ENCODE measurements at places on chromosomes 3 and 15.

DNA sequence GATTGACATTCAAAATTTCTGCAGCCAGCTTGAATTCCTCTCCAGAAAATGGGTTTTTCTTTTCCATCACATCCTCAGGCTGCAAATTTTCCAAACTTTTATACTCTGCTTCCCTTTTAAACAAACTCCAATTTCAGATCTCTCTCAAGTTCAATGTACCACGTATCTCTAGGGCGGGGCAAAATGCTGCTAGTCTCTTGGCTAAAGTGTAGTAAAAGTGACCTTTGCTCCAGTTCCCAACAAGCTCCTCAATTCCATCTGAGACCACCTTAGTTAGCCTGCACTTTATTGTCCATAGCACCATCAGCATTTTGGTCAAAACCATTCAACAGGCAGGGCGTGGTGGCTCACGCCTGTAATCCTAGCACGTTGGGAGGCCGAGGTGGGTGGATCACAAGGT is 46.7 kb downstream of the NIPA2 start:
- no peak for DNase-seq

DNA sequence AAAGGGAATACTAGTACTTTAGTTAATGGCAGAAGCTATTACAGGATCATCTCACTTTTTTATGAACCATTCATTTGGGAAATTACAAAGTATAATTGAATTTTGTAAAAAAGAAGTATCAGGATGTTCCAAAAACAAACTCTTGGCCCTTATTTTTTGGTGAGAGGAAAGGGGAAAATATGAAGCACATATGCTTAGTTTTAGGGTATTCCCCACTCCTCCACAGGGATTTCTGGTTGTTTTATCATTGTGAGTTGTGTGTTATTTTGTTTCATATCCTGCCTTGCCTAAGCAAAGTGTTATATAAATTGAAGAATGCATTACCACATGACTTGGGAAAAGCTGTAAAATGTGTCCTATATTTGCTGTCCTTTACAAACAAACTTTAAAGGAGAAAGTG is 227.0 kb downstream of the FMN1 start:
- DNase-seq = no peak

GRCh38 chr3:25863011-25863415 is 73.1 kb downstream of the OXSM start:
- DNase-seq = no peak

DNA sequence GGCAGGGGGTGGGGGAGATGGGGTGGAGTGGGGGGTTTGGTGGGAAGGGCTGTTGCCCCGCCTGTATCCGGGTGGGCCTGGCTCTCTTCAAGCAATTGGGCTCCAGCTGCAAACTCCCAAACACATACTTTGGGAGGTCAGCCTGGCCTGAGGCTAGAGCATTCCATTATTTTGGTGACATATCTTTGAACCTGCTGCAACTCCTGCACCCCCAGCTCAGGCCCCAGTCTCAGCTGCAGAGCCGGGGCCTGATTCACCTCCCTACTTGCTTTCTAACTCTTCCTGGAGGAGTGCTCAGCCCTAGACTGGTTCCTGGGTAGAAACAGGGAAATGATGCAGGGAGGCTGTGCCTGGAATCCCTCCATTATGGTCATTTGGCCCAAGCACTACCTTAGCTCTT is 140.8 kb upstream of the PRR23C start:
- DNase-seq = no peak

- no peak for DNase-seq
These were observed 200.3 kb upstream of the ICE2 start for GRCh38 chr15:60679256-60679655.

- peak; percentile 44 for DNase-seq
These were observed 104.4 kb downstream of the RPL22L1 start for GRCh38 chr3:170765419-170766078.

DNA sequence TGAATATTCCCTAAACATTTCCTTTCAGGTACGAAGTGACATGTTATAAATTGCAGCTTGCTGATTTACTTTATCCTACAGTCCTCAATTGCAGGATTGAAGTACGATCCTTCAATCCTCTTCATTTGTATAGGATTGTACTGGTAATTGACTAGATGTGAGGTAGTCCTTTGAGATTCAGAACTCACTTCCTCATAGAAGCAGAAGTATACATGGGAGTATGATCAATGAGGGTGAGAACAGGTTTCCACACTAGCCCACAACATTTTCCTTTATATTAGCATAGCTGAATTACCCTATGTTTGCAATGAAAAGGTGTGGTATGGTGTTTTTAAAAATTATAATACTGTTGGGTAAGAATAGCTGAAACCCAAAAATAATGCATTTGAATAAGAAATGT is 160.0 kb upstream of the UMPS start:
- DNase-seq = no peak

DNA sequence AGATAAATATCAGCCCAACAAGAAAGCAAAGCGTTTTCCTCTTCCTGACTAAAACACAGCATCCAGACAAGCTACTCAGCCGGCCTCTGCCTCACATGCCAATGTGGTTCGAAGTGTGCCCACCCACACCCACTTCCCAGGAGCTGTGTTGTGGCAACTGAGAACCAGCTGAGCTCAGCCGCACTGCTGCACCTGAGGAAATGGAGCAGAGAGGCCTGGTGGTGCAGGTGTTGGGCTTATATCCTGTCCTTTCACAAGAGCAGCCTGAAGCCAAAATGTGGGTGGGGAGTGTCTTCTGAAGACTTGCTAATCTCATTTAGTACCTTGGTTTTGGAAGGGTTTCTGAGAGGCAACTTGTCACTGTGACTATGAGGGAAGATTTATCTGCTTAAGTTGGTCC is 23.0 kb upstream of the RETNLB start:
- no peak for DNase-seq

- DNase-seq = peak; percentile 35
These were observed 113.8 kb downstream of the AKAP13 start for GRCh38 chr15:85494048-85494777.

- DNase-seq = peak; percentile 26
These were observed 62.1 kb downstream of the PLXNA1 start for GRCh38 chr3:127044996-127045395.

GRCh38 chr3:9785602-9786001 is 6.7 kb downstream of the TADA3 start:
- DNase-seq = no peak

GRCh38 chr15:49435174-49435573 is 12.1 kb downstream of the FGF7 start:
- no peak for DNase-seq

DNA sequence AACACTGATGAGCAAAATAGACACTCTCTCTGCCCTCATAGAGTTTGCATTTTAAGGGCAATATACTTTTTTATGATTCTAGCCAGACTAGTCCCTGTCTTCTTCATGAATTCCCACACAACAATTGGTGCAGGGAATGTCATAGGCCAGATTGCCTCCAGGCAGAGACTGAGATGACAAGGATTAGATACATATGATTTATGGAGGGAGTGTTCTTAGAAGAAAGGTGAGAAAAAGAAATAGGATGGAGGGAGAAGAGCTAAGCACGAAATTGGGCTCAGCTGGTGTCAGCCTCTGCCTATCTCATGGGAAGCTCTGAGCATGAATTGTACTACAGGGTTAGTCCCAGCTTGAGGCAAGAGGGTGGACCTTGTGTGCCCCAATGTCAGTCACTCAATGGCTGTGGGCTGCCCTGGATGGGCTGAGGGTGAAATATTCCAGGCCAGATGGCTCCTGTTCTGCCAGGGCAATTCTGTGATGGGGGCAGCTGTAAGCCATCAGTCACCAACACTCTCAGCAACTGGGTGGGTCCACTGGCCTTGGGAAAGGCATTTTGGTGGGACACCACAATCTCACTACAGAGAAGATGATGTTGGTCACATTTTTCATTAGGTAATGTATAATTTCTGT is 31.1 kb downstream of the EIF1B start:
- DNase-seq = no peak

DNA sequence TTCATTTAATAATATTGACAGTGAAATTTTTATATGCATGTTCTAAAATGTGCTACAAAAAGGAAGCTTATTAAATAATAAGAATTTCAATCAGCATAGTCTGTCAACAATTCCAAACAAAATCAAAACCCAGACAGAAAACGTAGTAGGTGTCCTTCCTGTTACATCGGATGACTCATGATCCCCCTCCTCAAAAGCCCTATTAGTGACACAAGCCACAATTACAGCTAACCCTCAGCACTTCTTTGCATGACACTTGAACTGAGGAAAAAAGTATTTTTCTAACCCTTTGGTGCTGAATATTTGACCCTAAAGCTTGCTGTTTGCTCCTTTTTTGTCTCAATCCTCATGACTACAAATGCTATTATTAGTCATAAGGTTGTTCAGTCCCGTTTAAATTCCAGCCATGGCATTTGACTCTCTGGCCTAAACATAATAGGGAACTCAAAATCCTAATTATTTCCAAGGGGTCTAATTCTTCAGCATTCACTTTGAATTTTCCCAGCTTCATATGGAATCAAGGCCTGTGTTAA is 78.1 kb downstream of the COL8A1 start:
- DNase-seq = no peak

- DNase-seq = no peak
These were observed 461.8 kb downstream of the RAP2B start for GRCh38 chr3:153623834-153624233.

GRCh38 chr3:908839-909238 is 184.0 kb upstream of the CNTN6 start:
- peak; percentile 6 for DNase-seq

DNA sequence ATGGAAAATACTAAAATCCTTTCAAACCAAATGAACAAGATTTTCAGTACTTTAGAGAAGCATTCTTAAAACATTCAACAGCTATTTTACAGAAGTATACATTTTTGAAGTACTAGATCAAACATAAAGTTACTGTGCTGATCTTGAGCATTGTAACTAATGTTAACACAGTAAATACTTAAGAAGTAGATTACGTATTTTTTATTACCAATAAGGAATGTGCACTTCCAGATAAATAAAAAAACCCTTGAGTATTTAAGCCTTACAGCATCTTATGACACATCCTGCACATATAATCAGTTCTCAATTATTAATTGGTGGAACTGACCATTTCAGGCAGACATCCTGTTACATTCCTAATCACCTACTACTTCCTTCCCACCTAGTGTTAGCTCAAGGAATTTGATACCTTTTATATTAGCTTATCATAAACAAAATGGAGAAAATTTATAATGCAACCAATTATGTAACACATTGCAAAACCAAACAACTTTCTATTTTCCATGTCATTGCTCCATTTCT is 32.8 kb downstream of the COPS2 start:
- DNase-seq = no peak

DNA sequence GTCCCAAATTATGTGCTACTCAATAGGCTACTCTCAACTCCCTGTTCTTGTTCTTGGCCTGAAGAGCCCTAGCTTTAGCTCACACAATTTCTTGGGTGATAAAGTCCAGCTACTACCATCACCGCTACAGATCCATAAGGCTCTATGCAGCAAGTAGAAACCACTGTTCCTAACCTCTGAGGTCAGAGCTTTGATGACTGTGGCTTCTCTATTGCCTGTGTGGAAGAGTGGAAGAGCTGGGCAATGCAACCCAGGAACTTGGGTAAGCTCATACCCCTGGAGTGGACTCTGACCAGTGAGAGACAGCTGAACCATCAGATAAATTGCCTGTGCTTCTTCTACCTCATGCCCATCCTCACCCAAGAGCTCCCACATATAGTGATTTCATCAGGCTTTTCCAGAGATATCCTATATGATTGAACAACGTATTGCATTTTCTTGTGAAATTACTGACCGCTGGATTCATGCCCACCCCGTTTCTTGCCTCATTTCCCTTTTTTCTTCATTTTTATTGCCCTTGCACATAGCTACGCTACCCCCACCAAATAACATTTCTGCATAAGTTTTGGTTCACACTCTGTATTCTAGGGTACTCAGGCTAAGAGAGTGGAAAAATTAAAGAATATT is 172.3 kb upstream of the MBNL1 start:
- no peak for DNase-seq

GRCh38 chr15:74025436-74025835 is 30.9 kb downstream of the PML start:
- DNase-seq = no peak

- DNase-seq = no peak
These were observed 166.7 kb upstream of the PRICKLE2 start for GRCh38 chr3:64392001-64392400.

- DNase-seq = no peak
These were observed 5.2 kb upstream of the SSUH2 start for GRCh38 chr3:8649757-8650156.

GRCh38 chr3:109396806-109397205 is 59.5 kb upstream of the DPPA4 start:
- no peak for DNase-seq

GRCh38 chr3:18988614-18989229 is 159.6 kb upstream of the KCNH8 start:
- peak; percentile 37 for DNase-seq

DNA sequence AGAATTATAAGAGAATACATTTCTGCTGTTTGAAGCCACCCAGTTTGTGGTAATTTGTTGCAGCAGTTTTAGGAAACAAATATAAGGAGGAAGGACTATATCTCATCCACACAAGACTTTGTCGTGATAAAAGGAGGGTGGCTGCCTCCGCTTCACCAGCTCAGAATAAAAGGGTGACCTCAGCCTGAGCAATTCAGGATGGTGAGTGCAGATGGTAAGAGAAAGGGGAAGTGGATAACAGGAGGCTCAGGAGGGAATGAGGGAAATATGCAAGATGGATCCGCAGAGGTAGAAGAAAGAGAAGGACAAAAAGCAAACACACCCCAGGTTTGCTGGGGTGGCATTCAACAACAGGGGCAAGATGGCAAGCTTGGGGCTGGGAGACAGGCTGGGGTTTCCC is 108.1 kb upstream of the TNFAIP8L3 start:
- no peak for DNase-seq

- no peak for DNase-seq
These were observed 26.9 kb downstream of the H1-8 start for GRCh38 chr3:129569856-129570255.

Data from NCI-H526 treated with DMSO at 0.1 percent for 48 hours (cell line).